T-helper 9 cell (primary cell): ENCODE measurements at places on chromosomes 1 and 21.

DNA sequence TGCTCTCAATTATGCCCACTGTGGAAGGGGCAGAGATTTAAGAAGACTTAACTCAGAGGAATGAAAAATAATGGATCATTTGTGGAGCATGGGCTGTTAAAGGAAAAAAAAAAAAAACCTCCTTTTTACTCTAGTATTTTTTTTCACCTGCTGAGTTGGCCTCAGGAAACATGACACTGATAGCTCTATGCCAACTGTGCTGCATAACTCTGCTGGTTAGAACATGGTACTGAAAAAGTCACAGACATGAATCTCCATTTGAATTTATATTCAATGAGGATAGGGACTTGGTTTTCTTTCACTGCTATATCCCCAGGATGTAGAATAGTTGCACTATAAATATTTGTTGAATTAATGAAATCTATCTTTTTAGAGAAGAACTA lies 86.1 kb upstream of the KIAA0040 start:
- DNase-seq = no peak

DNA sequence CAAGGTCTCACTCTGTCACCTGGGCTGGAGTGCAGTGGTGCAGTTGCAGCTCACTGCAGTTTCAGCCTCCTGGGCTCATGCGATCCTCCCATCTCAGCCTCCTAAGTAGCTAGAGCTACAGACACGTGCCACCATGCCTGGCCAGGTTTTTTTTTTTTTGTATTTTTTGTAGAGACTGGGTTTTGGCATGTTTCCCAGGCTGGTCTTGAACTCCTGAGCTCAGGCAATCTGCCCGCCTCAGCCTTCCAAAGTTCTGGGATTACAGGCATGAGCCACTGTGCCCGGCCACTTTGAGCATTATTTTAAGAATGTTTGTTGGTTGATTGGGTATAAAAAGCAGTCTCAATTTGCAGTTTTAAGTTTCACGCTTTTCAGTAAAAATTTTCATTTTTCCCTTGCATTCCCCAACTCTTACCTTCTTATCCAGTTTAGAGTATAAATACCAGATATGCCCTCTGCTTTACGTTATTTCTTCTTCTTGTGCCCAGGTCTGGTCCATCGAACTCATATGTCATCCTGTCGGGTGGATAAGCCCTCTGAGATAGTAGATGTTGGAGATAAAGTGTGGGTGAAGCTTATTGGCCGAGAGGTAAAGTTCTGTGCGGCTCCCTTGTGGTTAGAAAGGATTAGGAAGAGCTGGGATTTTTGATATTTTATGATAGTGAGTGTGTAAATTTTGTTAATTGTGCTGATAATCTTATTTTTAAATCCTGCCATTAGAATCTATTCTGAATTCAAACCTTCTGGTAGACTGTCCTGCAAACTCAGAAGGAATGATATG lies 36.0 kb downstream of the FABP3 start:
- no peak for DNase-seq

DNA sequence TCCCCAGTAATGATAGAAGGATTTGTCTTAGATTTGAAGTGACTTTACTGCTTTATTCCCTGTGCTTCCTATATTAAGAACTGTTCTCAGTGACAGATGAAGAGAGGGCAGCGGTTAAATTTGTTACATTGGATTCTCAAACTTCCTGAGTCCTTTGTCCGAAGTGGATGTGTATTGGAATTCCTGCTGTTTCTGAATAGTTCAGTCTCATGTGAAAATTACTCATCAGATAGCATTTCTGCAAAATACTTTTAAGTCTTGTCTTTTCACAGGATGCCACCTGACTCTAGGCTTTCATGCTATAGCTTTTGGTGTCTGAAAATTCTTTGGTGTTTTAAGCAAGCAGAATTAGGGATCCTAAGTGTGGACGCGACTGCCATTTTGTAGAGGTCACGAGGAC lies 83.6 kb downstream of the PRDM2 start:
- no peak for DNase-seq

- no peak for DNase-seq
Measured at GRCh38 chr1:226309398-226310244, 657 bp upstream of the LIN9 start.

DNA sequence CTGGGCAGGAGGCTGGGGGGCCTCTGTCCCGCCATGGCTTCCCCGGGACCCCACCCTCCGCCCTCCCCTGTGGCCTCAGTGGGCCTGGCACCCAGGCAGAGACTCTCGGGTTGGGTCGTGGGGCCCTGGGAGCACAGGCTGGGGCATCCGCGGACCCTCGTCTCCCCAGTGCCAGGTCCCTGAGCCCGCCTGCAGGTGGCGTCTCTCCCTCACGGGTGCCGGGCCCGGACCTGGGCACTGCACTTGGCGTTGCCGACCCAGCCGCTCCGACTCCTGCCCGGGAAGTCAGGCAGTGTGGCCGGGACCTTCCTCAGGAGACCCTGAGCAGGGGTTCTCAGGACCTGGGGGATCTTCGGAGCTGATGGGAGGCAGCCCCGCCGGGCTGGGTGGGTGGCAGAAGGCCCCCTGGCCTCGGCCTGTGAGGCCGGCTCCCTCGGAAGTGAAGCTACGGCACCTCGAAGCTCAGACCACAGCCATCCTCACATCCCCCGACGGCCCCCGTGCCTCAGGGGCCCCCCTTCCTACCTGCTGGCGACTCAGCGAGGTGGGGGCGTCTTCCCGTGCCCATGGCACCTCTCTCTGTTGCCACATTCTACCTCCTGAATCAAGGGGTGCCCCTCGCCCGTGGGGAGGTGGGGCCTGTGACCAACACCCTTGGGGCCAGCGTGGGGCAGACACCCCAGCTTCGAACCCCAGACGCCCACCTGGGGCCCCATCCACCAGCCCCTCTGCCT lies 6.4 kb upstream of the C1orf159 start:
- DNase-seq = peak; percentile 84

DNA sequence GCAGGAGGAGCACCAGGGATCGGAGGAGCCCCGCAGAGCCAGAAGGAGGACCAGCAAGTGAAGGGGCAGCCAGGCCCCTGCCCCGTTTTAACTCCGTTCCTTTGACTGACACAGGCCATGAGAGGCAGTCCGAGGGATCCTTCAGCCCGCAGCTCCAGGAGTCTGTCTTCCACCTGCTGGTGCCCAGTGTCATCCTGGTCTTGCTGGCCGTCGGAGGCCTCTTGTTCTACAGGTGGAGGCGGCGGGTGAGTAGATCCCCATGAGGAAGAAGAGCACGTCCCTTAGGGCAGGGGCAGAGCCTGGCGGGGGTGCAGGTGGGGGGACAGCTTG lies 13.3 kb downstream of the CSF1 start:
- no peak for DNase-seq

- no peak for DNase-seq
Measured at GRCh38 chr1:112267929-112268328, 128.1 kb upstream of the CTTNBP2NL start.

DNA sequence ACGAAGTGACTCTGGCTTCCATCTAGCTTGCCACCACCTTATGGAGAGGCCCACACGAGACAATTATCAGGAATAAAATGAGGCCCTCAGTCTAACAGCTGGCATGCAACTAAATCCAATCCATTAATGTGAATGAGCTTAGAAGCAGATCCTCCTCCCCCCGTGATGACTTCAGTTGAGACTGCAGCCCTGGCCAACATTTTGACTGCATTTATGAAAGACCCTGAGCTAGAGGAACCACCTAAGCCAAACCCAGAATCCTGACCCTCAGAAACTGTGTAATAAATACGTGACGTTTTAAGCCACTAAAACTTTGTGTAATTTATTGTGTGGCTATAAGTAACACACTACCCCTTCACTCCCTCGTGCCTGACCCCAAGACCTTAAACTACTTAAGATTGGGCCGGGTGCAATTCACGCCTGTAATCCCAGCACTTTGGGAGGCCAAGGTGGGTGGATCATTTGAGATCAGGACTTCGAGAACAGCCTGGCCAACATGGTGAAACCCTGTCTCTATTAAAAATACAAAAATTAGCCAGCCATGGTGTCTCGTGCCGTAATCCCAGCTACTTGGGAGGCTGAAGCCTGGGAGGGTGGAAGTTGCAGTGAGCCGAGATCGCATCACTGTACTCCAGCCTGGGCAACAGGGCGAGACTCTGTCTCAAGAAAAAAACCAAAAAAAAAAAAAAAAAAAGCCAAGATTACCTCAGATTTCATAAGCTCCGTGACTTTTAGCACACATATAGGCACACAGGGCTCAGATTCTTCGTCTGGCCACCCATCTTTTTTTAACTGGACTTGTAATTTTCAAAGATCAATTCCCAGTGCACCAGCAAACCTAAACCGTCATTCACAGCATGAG lies 72.5 kb downstream of the ENAH start:
- DNase-seq = no peak

DNA sequence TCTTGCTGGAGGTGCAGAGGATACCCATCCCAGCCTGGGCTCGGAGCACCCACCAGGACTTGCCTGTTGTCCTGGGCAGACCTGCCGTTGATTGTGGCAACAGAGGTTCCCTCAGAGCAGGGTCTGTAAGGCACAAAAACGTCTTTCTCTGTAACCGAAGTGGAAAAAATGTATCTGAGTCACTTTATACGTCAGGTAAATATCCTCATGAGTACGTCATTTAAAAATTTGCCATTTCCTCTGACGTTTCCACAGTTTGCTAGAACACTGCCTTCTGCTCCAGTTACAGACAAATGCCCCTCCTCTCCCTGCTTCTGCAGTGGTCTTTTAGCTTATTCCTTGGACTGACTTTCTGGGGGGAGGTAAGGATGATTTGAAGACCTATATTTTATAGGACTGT lies 326.8 kb downstream of the HHAT start:
- no peak for DNase-seq

DNA sequence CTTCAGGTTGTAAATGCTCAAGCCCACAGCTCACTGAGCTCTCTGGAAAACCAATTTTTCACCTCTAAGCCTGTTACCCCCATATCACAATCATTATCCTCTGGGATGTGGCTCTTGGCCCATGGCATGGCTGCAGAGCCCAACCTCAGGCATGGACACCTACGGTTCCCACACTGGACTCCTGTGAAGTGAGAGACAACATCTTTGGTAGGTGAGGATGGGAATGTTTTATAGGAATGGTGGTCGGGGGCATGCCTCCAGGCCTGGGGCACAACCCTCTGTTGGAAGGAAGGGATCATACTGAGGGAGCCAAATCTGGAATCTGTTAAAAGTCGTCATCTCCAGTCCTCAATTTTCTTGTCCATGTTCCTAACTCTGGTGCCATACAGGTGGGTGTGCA lies 179.1 kb downstream of the FOXD2 start:
- no peak for DNase-seq

DNA sequence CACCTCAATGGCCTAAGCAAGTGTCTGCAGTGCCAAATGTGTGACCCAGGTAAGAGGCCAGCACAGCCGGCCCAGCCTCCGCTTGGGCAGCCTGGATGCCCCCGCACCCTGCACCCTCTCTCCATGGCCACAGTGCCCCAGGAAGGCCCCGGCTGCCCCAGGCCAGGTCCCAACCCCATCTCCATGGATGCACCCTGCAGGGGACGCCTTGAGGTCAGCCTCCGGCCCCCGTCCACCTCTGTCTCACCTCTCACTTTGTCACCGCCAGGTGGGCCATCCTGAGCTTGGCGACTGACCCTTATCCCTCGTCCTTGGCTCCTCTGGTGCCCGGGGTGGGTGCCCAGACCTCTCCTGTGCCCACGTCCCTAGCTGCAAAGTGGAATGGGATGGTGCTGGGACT lies 2.2 kb downstream of the TNFRSF14 start:
- no peak for DNase-seq

GRCh38 chr21:33898586-33898985 lies 17.0 kb downstream of the ATP5PO start:
- no peak for DNase-seq

- no peak for DNase-seq
Measured at GRCh38 chr1:180617774-180618395, 13.9 kb upstream of the XPR1 start.

- no peak for DNase-seq
Measured at GRCh38 chr1:165226326-165226725, 130.2 kb downstream of the LMX1A start.

DNA sequence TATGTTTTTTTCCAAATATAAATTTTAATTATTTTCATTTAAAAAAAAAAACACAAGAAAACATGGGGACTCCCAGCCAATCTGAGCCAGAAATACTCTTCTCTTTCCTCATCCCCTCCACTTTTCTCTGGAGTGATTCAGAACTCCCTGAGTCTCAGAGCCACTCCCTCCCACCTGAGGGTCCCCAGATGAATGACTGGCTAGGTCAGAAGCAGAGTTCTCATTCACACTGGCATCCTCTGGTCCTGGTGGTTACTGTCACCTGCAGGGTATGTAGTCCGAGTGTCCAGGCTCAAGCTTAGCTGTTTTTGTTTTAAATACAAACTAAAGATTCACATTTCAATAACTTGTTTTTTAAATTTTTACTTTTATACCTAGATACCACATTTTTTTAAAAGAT lies 6.3 kb downstream of the HMGCS2 start:
- no peak for DNase-seq

DNA sequence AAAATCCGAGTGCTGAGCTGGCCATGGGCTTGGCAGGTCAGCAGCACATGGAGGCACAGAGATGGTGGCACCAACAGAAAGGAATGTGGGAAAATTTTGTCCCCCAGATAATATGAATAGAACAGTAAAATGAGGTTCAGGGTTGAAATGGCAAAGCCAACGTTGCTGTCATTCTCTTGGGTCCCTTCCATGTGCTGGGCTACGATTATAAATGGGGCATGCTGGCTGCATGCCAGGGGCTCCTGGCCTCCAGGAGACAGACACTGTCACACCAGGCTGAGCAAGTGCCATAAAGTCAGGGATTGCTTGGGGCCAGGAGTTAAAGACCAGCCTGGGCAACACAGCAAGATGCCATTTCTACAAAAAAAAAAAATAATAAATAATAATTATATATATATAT lies 77.1 kb downstream of the TOMM20 start:
- no peak for DNase-seq

DNA sequence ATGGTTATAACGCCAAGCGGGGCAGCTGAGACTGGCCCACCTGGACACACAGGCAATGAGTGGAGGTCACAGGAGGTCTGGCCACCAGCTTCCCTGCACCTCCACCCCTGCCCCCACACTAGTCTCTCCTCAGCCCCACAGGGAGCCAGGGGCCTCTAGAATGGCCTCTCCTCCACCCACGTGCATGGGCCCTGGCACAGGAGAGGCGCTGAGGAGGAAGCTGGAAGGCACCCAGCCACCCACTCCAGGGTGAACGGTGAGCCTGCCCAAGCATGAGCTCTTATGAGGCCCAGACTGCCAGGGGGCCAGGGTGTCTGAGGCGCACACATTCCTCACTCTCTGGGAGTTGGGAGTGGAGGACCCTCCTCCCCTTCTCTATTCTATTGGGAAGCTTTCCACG lies 22.2 kb downstream of the LRP8 start:
- no peak for DNase-seq

DNA sequence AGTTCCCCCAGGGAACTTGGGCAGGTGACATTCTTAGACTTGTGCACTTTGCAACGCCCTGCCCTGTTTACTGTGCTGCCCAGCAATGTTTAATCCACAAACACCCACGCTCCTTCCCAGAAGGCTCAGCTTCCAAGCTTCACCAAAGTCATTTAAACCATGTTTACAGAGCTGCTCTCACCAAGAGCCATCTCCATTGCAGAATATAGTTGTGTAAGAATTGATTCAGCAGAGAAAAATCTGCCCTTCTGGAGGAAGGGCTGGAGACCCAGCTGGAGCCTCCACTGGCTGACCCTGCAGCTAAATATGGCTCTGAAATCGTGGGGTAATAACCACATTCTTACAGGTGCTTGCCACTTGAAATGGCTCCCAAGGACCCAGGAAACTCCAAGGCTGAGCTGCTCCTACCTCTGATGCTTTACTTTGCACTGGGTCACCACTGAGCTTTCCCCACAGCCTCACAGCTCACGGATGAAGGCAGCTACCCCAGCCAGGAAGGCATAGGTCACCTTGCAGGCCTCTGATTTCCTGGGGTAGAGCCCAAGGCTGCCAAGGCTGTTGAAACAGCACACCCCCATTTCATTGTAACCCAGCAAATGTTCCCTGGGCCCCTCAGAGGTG lies 8.7 kb downstream of the CAPN2 start:
- no peak for DNase-seq
